H1 (cell line): ENCODE measurements at places on chromosomes 7 and 10.

DNA sequence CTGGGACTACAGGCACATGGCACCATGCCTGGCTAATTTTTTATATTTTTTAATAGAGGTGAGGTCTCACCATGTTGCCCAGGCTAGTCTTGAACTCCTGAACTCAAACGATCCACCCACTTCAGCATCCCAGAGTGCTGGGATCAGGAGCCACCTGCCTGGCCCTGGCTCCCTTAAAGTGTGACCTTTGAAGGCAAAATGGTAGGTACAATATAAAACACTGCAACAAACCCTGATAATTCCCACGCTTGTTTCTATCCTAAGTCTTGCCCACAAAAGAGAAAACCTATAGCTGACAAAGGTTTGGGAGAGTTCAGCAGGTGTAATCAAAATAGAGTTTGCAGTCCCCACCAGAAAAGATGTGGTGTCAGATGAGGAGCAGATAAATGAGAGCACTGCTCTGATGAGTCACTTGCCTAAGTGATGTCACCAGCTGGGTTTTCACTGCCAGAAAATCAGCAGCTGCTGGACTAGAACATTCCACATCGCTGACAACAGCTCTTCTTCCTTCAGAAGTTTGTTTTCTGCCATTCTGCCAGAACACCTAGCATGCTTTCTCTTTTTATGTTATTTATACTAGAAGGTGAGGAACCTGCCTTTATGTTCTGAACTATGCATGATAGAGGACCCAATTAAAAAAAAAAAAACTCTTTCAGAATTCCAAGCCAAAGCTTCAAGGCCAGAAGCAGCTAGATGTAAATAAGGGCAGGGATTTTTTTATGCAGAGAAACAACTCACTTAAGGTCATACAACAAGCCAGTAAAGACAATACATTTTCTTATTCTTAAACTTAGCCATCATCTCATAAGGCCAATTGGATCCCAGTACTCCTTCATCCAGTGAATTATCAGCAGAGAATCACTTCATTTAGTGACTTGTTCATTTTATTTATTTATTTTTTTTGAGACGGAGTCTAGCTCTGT, 18.0 kb downstream of the PURB start:
- DNase-seq = no peak

DNA sequence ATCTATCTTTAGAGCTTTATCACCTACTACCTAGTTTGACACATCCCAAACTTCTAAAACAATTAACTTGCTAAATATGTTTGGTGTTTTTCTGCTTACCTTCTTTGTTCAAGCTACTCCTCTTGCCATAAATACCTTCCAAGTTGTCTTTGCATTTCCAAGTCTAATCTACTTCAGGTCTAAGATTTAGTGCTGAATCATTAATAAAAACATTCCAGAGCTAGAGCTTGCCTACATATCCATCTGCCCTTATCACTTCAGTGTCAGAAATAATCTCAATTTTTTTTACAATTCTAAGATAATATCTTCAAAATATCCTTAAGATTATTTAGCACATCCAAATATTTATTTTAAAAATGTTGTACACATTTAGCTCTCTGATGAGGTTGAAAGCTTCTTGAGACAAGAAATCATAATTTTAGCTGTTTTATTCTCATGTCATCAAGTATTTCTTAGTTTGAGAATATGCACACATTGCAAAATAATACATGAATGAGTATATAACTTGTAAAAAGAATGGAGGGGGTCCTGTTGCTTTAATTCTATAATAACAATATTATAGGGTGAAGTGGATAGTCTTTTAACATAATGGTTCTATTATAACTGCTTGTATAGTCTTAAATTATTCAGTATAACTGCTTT, 466.3 kb downstream of the SEMA3D start:
- no peak for DNase-seq

- no peak for DNase-seq
Observed at GRCh38 chr7:101783381-101784181, 33.8 kb upstream of the CUX1 start.

- no peak for DNase-seq
Observed at GRCh38 chr10:105189463-105189800, 548.3 kb downstream of the SORCS3 start.

DNA sequence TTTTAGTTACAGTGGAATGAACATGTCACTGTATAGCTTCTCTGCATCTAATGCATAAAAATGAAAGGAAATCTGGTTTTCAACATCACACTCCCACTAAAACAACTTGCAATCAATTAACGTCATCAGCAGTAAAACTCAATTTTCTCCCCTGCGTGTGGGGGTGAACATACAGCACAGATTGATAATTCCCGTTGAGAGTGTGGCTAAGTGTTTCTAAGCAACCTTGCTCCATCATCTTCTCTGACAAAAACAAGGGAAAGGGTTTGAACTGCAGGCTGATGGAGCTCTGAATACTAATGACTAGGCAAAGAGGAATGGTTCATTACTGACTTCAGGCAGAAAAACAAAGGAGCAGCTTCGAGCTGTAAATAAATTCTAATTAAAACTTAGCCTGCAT, 238.3 kb downstream of the PARD3 start:
- no peak for DNase-seq

DNA sequence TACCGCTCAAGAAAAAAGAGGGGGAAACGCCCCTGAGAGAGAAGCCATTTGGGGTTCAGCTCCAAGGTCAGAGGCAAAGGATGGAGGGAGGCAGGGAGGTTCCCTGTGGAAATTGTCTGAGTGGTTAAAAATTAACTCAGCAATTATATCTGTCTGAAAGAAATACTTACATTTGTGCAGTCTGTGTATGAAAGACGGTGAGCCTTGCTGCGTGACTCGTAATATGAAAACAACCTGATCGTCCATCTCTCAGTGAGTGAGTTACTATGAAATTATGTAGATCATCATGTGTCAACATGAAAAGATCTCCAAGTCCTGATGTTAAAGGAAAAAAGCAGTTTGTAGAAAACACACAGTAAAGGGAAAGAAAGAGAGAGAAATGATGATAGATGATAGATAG, 67.2 kb upstream of the FAM204A start:
- DNase-seq = no peak
